Stimulated activated CD8-positive, alpha-beta memory T cell treated with anti-CD3 and anti-CD28 coated beads, Interleukin-7, amount 100 ng/mL, for 1 hour (primary cell): ENCODE measurements at places on chromosomes 2 and 18.

DNA sequence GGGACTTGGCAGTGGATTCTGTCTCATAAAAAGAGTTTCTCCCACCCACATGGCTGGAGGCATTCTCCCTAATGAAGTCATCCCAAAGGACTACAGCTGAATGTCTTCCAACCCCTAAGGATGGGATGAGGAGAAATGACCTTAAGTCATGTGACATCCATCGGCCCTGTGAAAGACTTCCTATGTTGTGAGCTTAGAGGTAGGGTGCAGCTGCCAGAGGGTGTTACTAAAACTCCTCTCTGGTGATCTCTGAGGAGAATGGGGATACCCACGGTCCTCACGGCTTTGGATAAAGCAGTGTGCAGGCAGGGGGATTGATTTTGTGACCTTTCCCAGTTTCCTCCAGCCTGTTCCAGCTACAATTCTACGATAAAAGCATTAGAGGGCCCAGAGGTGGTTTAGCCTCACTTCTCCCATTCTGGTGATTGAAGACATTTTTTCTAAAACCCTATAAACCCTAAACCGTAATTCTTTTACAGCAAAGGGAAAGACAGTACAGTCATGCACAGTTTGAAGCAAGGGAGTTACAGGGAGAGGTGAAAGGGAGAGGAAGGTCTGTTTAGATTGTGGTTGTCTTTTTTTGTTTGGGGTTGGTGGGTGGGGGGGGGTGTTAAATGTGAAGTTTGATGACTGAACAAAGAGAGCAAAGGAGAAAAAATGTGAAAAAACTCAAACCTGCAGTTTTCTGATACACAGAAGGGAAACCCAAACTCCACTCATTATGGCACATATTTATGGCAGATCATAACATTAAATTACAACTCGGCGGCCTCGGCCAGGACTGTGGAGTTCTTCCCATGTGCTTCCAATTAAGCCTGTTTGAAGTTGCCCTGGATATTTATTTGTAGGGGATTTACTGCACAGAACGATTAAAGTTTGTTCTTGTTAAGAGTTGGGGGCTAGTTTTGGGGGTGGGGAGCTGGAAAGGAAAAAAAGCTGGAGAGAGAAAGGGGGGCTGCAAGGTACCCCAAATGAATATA, 26.6 kb upstream of the SLC14A2 start:
- no peak for DNase-seq

DNA sequence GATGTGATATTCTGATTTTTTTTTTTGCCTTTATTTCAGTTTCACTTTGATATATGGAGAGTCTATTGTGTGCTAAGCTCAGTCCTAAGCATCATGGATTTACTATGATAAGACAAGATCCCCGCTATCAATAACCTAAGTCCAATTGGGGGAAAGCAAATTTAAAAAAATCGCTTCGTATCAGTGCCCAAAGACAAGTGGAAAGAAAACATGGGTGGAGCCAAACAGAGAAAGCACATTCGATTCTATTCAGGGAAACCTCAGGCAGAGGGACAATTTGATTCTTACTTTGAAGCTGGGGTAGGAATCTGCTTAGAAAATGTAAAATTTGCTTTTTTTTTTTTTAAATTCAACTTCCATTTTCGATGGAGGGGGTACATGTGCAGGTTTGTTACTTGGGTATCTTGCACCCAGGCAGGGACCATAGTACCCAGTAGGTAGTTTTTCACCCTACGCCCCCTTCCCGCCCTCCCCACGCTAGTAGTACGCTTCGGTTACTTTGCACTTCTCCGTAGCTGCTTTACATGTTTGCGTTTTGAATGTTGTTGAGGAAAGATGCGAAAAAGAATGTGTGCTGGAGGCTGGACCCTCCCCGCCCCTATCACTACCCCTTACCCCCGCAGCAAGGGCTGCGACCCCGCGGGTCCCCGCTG, 12.4 kb downstream of the KIF5C start:
- no peak for DNase-seq

DNA sequence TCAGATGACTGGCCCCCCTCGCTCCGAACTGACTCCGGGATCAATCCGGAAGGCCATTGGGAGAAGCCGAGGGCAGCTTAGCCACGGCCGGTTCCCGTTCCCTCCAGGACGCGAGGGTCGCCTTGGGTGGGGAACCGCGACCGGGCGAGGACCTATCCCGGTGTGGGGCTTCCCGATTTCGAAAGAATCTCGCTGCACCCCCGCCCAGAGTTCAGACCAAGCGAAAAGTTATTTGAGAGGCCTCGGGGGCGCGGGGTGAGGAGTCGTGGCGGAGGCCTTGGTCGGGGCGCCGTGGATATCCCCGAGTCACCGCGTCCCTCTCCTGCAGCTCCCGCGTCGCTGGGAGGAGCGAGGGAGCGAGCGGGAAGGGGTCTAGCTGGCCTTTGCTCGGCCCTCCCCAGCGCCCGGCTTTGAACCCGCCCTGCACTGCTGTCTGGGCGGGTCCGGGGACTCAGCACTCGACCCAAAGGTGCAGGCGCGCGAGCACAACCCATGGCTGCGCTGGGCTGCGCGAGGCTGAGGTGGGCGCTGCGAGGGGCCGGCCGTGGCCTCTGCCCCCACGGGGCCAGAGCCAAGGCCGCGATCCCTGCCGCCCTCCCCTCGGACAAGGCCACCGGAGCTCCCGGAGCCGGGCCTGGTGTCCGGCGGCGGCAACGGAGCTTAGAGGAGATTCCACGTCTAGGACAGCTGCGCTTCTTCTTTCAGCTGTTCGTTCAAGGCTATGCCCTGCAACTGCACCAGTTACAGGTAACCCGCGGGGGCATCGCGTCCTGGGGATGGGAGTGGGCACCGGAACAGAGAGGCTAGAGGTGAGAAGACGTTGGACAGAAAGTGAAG, at the start of gene CYP27A1:
TSS of gene CYP27A1 (plus strand) at position 457 of the 837 bp plus-strand sequence. CDS start at position 493, 36 bp downstream.
- no peak for DNase-seq

- no peak for DNase-seq
Measured at GRCh38 chr2:85326406-85327159, 1.2 kb downstream of the TGOLN2 start.

- no peak for DNase-seq
Measured at GRCh38 chr2:43419876-43420275, 176.0 kb downstream of the THADA start.

DNA sequence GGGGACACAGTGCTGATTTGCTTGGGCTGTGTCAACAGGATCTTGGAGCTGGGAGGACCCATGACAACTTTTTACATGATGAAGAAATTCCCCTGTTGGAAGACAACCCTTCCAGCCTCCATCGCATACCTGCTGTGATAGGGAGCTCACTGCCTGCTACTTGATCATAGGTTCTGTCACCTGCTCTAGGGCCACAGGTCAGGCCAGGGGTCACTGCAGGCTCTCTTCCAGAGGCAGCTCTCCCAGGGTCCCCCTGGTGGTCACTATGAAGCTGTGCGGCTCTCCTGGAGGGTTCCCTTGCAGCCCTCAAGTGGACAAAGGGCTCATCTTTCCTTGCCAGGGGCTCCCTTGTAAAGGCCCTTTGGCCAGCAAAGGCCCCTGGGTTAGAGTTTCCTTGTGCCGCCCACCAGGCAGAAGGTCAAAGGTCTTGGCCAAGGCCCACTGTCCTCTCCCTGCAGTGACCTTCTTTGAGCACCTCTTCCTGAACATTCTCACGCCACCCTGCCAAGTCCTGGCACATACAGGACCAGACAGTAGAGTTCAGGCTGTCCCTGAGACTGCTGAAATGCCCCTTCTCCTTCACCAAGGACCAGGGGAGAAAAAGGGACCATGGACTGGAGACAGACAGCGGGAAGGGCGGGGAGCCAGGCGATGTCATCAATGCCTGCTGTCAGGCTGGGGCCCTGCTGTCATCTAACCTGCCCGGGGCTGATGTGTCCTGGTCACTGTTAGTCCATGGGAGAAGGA, 345.1 kb downstream of the DYSF start:
- no peak for DNase-seq

DNA sequence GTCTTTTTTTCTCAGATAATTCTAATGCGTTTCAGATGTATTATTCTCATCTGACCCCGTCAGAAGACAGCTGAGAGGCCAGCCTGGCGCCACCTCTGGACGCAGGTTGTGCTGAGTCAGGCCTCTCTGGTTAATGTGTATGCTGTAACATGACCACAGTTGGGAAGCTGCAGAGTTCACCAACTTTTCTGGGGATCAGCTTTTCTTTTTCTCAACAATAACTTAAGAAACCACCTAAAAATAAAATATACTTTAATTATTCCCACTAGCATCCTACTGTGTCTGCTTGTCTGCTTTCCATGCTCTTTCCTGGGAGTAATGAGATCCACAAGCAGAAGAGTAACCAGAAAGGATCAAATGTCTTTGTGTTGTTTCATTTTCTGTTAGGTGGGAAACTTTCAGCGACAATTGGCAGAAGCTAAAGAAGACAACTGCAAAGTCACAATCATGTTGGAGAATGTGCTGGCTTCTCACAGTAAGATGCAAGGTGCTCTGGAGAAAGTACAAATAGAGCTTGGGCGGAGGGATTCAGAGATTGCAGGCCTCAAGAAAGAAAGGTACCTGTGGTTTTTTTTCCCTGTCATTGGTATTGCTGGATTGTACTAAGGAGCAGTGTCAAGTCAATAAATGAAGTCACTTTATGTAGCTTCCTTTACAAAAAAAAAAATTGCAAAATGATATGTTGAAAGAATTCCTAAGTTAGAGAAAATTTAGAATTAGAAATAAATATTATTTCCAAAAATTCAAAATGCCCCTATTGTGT, 79.8 kb downstream of the CCDC150 start:
- no peak for DNase-seq

DNA sequence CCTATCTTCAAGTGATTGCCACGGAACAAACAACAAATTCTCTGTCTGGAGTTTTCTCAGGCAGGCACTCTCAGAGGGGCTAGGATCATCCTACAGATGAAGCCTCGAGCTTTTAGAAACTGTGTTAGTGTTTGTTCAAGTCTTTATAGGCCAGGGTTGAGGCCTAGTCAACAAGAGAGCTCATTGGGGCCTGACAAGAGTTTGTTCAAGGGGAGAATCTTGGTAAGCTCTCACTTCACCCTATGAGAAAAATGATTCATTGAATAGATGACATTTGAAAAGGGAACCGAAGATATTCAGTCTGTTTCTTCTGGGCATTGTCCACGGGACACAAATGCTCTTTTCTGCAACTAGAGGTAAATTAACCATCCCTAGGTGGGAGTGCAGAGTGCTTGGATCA, 476.9 kb downstream of the PTPRM start:
- DNase-seq = no peak

GRCh38 chr2:8403876-8404275, 278.0 kb upstream of the ID2 start:
- DNase-seq = no peak

DNA sequence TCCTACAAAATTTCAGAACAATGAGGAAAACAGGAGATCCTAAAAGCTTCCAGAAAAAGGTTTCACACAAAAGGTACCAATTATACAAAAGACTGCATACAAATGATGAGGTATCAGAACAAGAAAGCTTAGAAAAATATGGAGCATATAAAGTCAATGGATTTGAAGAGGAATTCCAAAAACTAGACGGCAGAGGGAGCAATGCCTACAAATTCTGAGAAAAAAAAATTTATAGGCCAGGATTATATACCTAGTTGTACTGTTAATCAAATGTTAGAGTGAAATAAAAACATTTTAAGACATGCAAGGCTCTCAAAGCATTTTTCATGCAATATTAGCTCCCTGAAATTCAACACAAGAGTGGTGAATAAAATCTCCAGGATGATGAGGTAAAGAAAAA, 106.2 kb downstream of the ZRANB3 start:
- DNase-seq = no peak

DNA sequence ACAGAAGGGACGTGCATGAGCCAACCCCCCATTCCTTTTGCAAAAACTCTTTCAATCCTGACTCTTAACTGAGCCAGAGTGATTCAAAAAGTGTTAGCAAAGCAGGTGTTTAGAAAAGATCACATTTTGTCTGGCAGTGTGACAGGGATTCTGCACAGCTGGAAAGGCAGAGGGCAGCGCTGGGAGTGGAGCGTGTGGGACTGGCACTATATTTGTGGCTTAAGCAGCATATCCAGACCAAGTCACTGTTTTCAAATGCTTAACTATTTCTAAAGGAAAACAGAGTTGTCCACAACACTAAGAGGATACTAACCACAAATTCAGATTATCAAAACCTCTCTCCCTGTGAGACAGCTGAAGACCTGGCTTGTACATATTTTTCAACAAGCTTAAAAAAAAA, 19.0 kb downstream of the CABYR start:
- DNase-seq = no peak

- no peak for DNase-seq
Measured at GRCh38 chr2:47618272-47618552, 164.7 kb upstream of the MSH6 start.

- DNase-seq = no peak
Measured at GRCh38 chr18:76568731-76569130, 73.7 kb upstream of the ZNF516 start.
